Aorta (tissue), 5 donors: ENCODE measurements at places on chromosomes 12 and 14. TPM values are rescaled to one million over a fixed set of nuclear protein-coding genes. Genes with fewer than 3 reads are reported as not detected.

The CLEC12A gene
- total RNA-seq, result 3.6 TPM

DNA sequence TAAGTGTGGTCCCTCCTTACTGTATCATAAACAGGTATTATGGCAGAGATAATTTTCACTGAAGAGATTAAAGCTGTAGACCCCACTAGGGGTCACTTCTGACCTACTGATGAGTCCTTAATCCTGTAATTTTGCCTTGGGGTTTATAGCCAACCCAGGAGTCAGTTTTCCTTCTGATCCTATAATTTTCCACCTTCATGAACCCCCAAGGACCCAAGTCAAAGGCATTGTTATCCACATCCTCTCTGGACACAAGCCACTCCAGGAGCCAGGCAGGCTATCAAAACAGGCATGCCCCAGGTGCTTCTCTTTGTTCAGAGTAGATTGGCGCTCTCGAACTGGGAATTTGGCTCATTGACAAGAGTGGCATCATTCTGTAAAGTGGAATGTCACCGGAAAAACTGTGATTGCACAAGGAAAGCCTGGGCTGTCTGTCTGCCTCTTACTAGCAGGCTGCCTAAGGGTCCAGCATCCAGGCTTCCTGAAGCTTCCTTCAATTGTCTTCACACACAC is 1523.2 kb upstream of the FLRT2 start:
- H3K4me3 ChIP-seq, result no peak overlapping the region
- no peak for DNase-seq
- H3K27ac ChIP-seq, result no peak overlapping the region
- no peaks in the 10 kb centered on the region for H3K27me3 ChIP-seq
- H3K4me1 ChIP-seq, result no peaks in the 10 kb centered on the region
- H3K36me3 ChIP-seq, result no peaks in the 10 kb centered on the region

DNA sequence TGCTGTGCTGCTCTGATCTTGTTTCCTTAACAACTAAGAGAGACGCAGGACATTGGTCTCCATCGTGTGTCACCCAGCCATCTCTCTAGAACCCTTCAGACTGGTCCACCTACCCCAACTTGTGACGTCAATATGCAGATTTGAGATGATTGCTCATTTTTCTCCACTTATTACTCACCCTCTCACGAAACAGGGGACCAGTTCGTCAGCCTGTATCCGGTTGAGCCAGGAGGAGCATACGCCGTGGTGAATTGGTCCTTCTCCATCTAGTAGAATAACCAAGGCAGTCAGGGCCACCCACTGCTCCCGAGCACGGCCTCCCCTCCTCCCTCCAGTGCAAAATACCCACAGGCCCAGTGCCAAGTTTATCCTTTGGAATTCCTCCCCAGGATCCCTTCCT is 36.2 kb upstream of the FBXO21 start:
- no peak for DNase-seq
- no peak overlapping the region for H3K27ac ChIP-seq
- H3K4me1 ChIP-seq, result no peaks in the 10 kb centered on the region
- H3K27me3 ChIP-seq, result no peaks in the 10 kb centered on the region

DNA sequence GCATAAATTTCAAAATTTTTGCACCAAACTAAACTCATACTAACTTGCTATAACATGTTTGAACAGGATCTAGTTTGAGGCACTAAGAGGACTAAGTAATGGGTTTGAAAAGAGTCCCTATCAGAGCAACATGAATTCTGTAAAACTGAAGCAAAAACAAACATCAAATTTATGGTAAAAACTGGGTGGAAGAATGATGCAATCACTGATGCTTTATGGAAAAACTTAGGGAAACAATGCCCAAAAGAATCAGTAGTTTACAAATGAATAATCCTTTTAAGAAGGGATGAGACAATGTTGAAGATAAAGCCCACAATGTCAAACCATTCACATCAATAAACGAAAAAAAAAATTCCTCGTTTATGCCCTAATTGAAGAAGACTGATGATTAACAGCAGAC is 88.9 kb downstream of the PRKD1 start:
- no peaks in the 10 kb centered on the region for H3K27me3 ChIP-seq
- no peak overlapping the region for H3K27ac ChIP-seq
- H3K4me3 ChIP-seq, result no peak overlapping the region
- DNase-seq, result no peak

The ANKRD33 gene
- total RNA-seq, result 0.54 TPM

The OR6C2 gene
- not detected for total RNA-seq

The NKX2-1 gene
- total RNA-seq, result not detected

- no peak for DNase-seq
- no peaks in the 10 kb centered on the region for H3K27me3 ChIP-seq
- H3K4me1 ChIP-seq, result no peaks in the 10 kb centered on the region
- H3K27ac ChIP-seq, result no peak overlapping the region
- H3K36me3 ChIP-seq, result no peaks in the 10 kb centered on the region
Observed at GRCh38 chr12:119699199-119699760, 31.3 kb downstream of the PRKAB1 start.

DNA sequence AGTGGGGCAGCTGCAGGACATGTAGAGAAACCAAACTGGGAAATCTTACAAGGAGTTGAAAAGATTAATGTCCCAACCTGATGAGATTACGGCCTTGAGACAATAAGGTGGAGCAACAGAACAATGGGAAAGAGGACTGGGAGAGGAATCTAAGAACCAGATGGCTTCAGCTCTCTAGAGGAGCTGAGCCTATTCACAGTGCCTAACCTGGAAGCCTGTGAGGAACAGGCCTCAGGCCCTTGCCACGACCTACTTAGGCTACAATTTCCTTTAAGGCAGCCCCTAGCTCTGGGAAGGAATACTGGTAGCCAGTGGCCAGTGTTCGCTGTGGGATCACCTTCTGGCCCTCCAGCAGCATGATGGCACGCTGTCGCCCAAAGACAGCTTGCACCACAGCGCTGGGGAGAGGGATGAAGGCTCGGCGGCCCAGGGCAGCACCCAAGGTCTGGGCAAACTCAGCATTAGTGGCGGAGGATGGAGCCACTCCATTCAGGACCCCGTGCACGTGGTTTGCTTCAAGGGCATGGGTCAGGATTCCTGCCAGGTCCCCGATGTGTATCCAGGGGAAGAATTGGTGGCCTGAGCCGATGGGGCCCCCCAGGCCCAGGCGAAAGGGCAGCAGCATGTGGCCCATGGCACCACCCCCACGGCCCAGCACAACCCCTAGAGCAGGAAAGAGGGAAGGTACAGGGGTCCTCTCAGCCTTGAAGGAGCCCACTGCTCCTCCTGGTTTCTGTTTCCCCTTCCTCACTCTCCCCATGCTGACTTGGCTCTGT is 2.6 kb downstream of the SDR39U1 start:
- H3K36me3 ChIP-seq, result no peaks in the 10 kb centered on the region
- no peaks in the 10 kb centered on the region for H3K27me3 ChIP-seq
- no peak overlapping the region for H3K4me3 ChIP-seq
- DNase-seq, result no peak
- H3K27ac ChIP-seq, result no peak overlapping the region
